ENCODE measurements at places on chromosomes 2 and 18. TPM values are rescaled to one million over a fixed set of nuclear protein-coding genes. Genes with fewer than 3 reads are reported as not detected.

FOXD4L1 gene
- total RNA-seq, result not detected

GRCh38 chr18:78725426-78725825 lies 254.2 kb upstream of the SALL3 start:
- DNase-seq, result no peak

DNA sequence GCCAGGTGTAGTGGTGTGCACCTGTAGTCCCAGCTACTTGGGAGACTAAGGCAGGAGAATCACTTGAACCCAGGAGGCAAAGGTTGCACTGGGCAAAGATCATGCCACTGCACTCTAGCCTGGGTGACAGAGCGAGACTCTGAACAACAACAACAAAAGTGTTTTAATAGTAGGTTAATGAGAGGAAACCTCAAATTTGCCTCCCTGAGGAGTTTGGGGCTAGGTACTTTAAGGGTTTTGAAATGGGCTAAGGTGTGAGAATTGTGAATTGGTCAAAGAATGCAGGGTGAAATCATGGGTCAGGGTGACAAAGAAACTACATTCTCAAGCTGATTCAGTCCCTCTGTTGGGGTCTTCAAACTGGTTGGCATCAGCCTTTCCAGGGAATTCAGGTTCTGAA lies 60.7 kb upstream of the BOD1L2 start:
- no peak for DNase-seq

ALK gene
- total RNA-seq, result 4.8 TPM

NBAS gene
- 59.6 TPM for total RNA-seq
